ENCODE measurements at places on chromosomes 5 and 9. TPM values are rescaled to one million over a fixed set of nuclear protein-coding genes. Genes with fewer than 3 reads are reported as not detected.

GRCh38 chr9:20405616-20406015 lies 216.7 kb downstream of the MLLT3 start:
- no peak for DNase-seq

GRCh38 chr5:115785381-115786065 lies 30.9 kb downstream of the CDO1 start:
- no peak for DNase-seq

GRCh38 chr5:36723912-36724311 lies 117.5 kb downstream of the SLC1A3 start:
- DNase-seq, result no peak

C8G gene
- 2.8 TPM for total RNA-seq

DNA sequence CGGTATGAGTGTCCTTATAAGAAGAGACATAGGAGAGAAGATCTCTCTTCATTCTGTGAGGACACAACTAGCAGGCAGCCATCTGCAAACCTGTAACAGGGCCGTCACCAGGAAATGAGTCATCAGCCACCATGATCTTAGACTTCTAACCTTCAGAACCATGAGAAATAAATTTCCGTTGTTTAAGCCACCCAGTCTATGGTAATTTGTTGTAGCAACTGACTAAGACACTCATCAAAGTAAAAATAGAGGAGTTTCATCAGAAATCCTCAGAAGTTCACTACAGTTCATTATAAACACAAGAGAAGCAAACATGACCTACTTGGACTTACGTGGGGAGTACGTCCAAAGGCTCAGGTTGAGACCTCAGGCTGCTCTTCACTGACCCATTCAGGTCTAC lies 357.7 kb downstream of the SEMA5A start:
- DNase-seq, result no peak

DNA sequence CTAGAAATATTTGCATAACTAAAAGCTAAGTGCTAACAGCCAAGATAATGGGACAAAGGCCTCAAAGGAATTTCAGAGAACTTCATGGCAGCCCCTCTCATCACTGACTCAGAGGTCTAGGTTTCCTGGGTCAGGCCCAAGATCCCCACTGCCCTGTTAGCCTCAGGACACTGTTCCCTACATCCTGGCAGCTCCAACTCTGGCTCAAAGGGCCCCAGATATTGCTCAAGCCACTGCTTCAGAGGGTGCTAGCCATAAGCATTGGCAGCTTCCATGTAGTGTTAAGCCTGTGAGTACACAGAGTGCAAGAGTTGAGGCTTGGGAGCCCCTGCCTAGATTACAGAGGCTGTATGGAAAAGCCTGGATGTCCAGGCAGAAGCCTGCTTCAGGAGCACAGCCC lies 998.1 kb downstream of the TLE1 start:
- no peak for DNase-seq

- no peak for DNase-seq
Measured at GRCh38 chr5:20555034-20555433, 567.0 kb upstream of the CDH18 start.

CDHR2 gene
- 4.1 TPM for total RNA-seq

DNA sequence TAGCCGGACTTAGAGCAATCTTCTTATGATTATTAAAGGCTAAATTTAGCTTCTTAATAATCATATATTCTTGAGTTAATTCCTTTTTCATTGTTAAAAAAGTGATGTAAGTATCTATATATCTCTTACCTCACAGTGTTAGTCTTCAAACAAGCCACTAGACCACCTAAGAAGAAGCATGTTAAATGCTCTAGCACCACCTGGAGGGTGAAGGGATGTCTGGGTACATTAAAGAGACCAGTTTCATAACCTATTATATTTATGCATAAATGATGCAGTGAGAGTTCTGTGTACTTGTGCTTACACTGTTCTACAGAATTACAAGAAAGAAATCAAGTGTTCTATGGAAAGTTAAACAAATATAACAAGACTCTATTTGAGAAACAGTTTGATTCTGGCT lies 55.9 kb upstream of the SLCO6A1 start:
- DNase-seq, result no peak
